Activated naive CD8-positive, alpha-beta T cell treated with anti-CD3 and anti-CD28 coated beads for 36 hours (primary cell): ENCODE measurements at places on chromosomes 3 and 15.

- no peaks in the 10 kb centered on the region for H3K27me3 ChIP-seq
- H3K27ac ChIP-seq: no peak overlapping the region
- no peak overlapping the region for H3K4me3 ChIP-seq
- DNase-seq: no peak
Measured at GRCh38 chr15:73886717-73887345, 13.5 kb downstream of the TBC1D21 start.

- DNase-seq: peak; percentile 85
- H3K4me1 ChIP-seq: peaks cover 25% of the 10 kb centered on the region
- H3K36me3 ChIP-seq: peaks cover 3% of the 10 kb centered on the region
- H3K4me3 ChIP-seq: peak within 1 kb of the TSS; percentile 83
Measured at GRCh38 chr15:60397772-60398445, at the start of gene ANXA2. Gene ANXA2, minus strand, starts transcription at chr15:60397986. Its CDS starts 11,911 bp downstream, at chr15:60386075.

DNA sequence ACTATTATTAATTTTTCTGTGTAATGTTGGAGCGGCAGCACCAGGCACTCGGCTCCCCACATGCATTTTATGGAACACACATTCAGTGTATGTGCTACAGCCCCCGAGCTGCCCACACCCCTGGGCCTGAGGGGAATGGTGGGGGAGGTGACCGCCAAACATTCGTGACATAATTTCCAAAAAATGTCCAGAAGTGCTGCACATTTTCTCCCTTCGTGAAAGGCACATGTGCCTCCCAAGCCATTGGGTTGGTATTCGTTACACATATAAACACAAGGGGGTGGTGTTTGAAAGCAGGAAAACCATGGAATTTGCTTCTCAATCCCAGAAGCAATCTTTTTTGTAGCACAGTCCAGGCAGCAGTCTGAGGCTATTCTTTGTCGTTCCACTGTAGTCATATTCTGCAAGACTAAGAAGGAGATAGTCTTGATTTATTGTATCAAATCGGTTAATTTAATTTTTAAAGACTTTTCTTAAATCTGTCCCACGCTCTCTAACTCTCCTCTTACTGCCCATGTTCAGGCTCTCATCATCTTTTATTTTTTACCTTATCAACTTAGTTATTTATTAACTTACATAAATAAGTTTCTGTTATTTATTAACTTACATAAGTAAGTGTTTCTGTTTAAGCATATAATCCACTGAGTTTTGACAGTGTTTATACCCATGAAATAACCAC is 39.2 kb upstream of the POLR2M start:
- no peak for DNase-seq
- H3K36me3 ChIP-seq: no peaks in the 10 kb centered on the region
- H3K27me3 ChIP-seq: peaks cover 12% of the 10 kb centered on the region
- H3K4me3 ChIP-seq: no peak overlapping the region
- peaks cover 3% of the 10 kb centered on the region for H3K4me1 ChIP-seq

GRCh38 chr3:60366486-60366885 is 884.8 kb downstream of the FHIT start:
- DNase-seq: no peak
- no peak overlapping the region for H3K4me3 ChIP-seq
- peak overlapping the region; percentile 75 for H3K27ac ChIP-seq
- H3K27me3 ChIP-seq: no peaks in the 10 kb centered on the region
- peaks cover 11% of the 10 kb centered on the region for H3K36me3 ChIP-seq
- H3K4me1 ChIP-seq: peaks cover 26% of the 10 kb centered on the region

GRCh38 chr15:100769043-100769974 is 110.3 kb upstream of the ALDH1A3 start:
- H3K4me3 ChIP-seq: no peak overlapping the region
- H3K27ac ChIP-seq: no peak overlapping the region
- H3K4me1 ChIP-seq: no peaks in the 10 kb centered on the region
- peaks cover 4% of the 10 kb centered on the region for H3K27me3 ChIP-seq

GRCh38 chr3:46829699-46830208 is 33.5 kb downstream of the MYL3 start:
- DNase-seq: peak; percentile 71
- no peak overlapping the region for H3K4me3 ChIP-seq
- peak overlapping the region; percentile 21 for H3K27ac ChIP-seq
- H3K36me3 ChIP-seq: peaks cover 3% of the 10 kb centered on the region
- H3K4me1 ChIP-seq: peaks cover 15% of the 10 kb centered on the region

GRCh38 chr3:104460477-104461406 is 906.0 kb upstream of the ALCAM start:
- no peak overlapping the region for H3K4me3 ChIP-seq
- no peak for DNase-seq
- no peaks in the 10 kb centered on the region for H3K27me3 ChIP-seq
- no peaks in the 10 kb centered on the region for H3K4me1 ChIP-seq

- H3K36me3 ChIP-seq: peaks cover 7% of the 10 kb centered on the region
- peak within 1 kb of the TSS; percentile 61 for H3K27ac ChIP-seq
- peaks cover 42% of the 10 kb centered on the region for H3K4me1 ChIP-seq
- DNase-seq: no peak
Measured at GRCh38 chr3:48016301-48016973, at the start of gene MAP4. Gene MAP4, minus strand, starts transcription at chr3:48016416. Its CDS starts 17,556 bp downstream, at chr3:47998860.

GRCh38 chr3:20320489-20320888 is 134.5 kb upstream of the SGO1 start:
- no peak overlapping the region for H3K27ac ChIP-seq
- DNase-seq: no peak
- no peaks in the 10 kb centered on the region for H3K27me3 ChIP-seq
- H3K36me3 ChIP-seq: no peaks in the 10 kb centered on the region

DNA sequence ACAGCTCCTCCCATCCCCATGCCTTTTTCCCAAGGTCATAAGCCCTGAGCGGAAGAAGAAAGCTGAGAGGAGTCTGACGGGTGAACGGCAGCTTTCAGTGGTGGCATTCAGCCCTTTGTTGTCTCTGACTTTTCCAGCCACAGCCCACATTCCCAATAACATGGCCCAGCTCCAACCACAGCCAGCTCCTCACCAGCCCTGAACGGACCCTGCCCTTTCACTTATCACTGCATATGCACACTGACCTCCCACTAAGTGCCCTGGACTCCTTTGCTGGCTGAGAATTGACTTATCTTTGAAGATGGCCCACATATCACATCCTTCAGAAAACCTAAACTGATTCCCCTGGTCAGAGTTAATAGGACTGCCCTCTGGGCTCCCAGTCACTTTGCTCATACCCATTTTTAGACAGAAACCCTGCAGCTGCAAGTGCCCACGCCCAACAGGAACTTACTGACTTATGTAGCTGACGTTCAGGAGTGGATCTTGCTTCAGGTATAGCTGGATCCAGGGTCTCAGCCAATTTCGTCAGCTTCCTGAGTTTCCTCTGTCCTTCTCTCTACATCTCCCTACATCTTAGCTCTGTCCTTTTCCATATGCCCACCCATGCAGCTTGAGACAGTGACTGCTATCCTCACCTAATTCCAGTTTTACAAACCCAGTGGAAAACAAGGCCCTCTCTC is 348.5 kb upstream of the PROK2 start:
- peaks cover 46% of the 10 kb centered on the region for H3K4me1 ChIP-seq
- H3K4me3 ChIP-seq: no peak overlapping the region
- no peak for DNase-seq
- H3K27me3 ChIP-seq: no peaks in the 10 kb centered on the region

DNA sequence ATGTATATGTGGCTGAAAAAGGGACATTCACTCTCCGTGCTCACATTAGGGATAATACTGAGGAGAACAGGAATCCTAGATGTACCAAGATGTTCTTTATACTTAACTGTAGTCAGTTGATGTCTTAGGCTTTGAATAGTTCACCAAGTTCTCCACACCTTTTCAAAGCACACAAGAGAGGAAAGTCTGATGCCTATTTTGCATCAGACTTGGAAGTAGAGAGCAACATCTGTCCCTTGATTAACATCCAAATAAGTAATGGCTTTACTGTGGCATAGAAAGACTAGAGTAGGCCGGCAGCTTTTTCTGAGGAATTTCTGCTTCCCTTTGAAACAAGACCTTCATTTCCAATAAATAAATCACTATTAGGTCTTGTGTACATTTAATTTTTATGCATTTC is 34.0 kb downstream of the PIGB start:
- H3K27me3 ChIP-seq: no peaks in the 10 kb centered on the region
- no peak for DNase-seq
- H3K4me3 ChIP-seq: no peak overlapping the region
- no peaks in the 10 kb centered on the region for H3K4me1 ChIP-seq
- no peak overlapping the region for H3K27ac ChIP-seq

- no peak for DNase-seq
- H3K27ac ChIP-seq: no peak within 1 kb of the TSS
- no peaks in the 10 kb centered on the region for H3K36me3 ChIP-seq
- peaks cover 12% of the 10 kb centered on the region for H3K27me3 ChIP-seq
- no peak within 1 kb of the TSS for H3K4me3 ChIP-seq
- H3K4me1 ChIP-seq: peaks cover 2% of the 10 kb centered on the region
Measured at GRCh38 chr3:46612324-46612723, at the start of gene FAM240A. Gene FAM240A, plus strand, starts transcription at chr3:46612525. Its CDS starts 159 bp downstream, at chr3:46612684.

- DNase-seq: no peak
- H3K27ac ChIP-seq: no peak overlapping the region
- no peak overlapping the region for H3K4me3 ChIP-seq
- no peaks in the 10 kb centered on the region for H3K4me1 ChIP-seq
- H3K27me3 ChIP-seq: peaks cover 8% of the 10 kb centered on the region
Measured at GRCh38 chr3:53612508-53612907, 118.1 kb downstream of the CACNA1D start.

DNA sequence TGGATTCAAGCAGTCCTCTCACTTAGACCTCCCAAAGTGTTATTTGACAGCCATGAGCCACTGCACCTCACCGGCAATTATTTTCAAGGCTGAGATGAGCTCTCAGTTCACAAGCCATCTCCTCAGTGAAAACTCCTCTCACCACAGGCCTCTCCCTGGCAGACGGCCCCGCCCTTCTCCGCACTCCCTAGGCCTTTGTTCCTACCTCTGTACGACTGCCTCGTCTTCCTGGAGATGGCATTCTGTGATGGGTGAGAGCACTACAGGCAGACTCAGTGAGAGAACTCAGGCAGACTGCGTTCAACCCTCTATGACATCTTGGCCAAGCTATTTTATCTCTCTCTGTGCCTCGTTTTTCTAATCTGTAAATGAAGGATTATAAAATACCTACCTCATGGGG is 67.0 kb upstream of the TPM1 start:
- H3K27me3 ChIP-seq: peaks cover 10% of the 10 kb centered on the region
- H3K4me3 ChIP-seq: no peak overlapping the region
- no peak overlapping the region for H3K27ac ChIP-seq
- no peak for DNase-seq
- peaks cover 1% of the 10 kb centered on the region for H3K4me1 ChIP-seq

DNA sequence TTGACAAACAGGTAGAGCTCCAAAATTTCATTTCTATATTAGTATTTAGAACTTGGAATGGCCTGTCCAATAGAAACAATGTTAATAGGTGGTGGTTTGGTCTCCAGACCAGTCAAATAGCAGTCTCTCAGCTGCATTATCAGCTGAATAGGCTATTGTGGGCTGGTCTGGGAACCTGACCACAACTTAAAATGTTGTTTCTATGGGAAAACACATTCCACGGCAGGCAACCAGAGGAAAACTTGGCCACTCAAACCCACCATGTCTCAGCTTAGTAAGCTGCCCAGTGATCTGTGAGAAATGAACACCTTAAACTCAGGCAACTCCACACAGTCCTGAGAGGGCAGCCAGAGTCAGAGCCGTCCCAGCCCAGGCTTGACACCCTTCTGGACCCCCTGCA is 20.4 kb downstream of the FBN1 start:
- no peaks in the 10 kb centered on the region for H3K36me3 ChIP-seq
- no peaks in the 10 kb centered on the region for H3K4me1 ChIP-seq
- H3K27ac ChIP-seq: no peak overlapping the region
- H3K27me3 ChIP-seq: no peaks in the 10 kb centered on the region

DNA sequence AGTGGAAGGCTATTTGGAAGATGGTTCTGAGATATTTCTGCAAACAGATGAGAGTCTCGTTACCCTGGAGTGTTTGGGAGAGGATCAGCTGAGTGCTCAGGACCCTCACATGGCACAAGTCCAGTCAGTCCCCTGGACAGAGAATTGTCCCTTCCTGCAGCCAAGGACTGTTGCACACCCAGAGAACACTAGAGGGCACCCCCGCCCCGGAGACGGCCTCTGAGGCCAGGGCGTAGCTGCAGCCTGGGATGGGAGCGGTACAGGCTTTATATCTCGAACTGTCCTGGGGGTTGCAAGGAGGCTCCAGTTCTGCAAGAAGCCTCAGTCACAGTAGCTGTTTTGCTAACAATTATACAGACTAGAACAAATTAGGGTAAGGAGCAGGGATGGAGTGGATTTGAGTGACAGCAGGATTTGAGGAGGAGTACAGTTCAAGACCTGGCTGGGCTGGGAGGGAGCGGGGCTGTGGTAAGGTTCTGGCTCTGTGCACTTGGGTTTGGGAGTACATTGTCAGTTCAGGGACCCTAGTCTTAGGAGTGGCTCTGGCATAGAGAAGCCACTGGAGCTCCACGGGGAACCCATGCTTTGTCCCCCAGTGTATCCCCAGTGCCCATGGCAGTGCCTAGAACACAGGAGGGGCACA is 67.6 kb upstream of the HACD2 start:
- peak; percentile 41 for DNase-seq
- no peaks in the 10 kb centered on the region for H3K4me1 ChIP-seq
- H3K36me3 ChIP-seq: no peaks in the 10 kb centered on the region
- H3K27me3 ChIP-seq: no peaks in the 10 kb centered on the region
- no peak overlapping the region for H3K4me3 ChIP-seq

DNA sequence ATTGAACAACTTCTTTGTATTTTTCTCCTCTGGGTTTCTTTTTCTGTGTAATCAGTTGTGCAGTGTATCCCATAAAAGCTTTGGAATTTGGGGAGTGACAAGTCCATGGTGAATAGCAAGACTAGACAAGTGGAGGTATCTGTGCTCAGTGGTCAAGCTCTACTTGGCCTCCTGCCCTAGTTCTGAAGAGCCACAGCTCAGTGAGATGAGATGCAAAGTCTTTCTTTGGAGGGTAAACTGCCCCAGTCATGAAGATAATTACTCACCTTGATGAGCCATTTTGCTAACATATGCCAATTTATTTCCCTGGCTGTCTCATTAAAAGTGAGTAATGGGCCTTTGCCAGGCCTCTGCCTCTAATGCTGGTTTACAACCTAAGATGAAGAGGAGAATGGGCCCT is 271.2 kb upstream of the TRIM42 start:
- no peaks in the 10 kb centered on the region for H3K36me3 ChIP-seq
- DNase-seq: no peak
- H3K4me3 ChIP-seq: no peak overlapping the region
- peaks cover 4% of the 10 kb centered on the region for H3K27me3 ChIP-seq
- H3K4me1 ChIP-seq: no peaks in the 10 kb centered on the region

- H3K27me3 ChIP-seq: no peaks in the 10 kb centered on the region
- peaks cover 52% of the 10 kb centered on the region for H3K4me1 ChIP-seq
- peaks cover 4% of the 10 kb centered on the region for H3K36me3 ChIP-seq
- no peak overlapping the region for H3K4me3 ChIP-seq
- no peak for DNase-seq
Measured at GRCh38 chr3:4908433-4909156, 70.6 kb upstream of the BHLHE40 start.

- no peak for DNase-seq
- no peaks in the 10 kb centered on the region for H3K4me1 ChIP-seq
- no peak overlapping the region for H3K4me3 ChIP-seq
- peaks cover 5% of the 10 kb centered on the region for H3K27me3 ChIP-seq
Measured at GRCh38 chr3:161171639-161172552, 49.2 kb upstream of the NMD3 start.

GRCh38 chr15:38843736-38844590 is 279.3 kb upstream of the RASGRP1 start:
- H3K4me3 ChIP-seq: no peak overlapping the region
- no peaks in the 10 kb centered on the region for H3K4me1 ChIP-seq
- peaks cover 13% of the 10 kb centered on the region for H3K27me3 ChIP-seq
- no peak for DNase-seq
- H3K27ac ChIP-seq: no peak overlapping the region

GRCh38 chr3:13628432-13628831 is 79.5 kb downstream of the FBLN2 start:
- no peaks in the 10 kb centered on the region for H3K27me3 ChIP-seq
- no peak overlapping the region for H3K4me3 ChIP-seq
- no peaks in the 10 kb centered on the region for H3K4me1 ChIP-seq
- H3K27ac ChIP-seq: no peak overlapping the region
- H3K36me3 ChIP-seq: no peaks in the 10 kb centered on the region
